ENCODE measurements at places on chromosomes 6 and 20.

DNA sequence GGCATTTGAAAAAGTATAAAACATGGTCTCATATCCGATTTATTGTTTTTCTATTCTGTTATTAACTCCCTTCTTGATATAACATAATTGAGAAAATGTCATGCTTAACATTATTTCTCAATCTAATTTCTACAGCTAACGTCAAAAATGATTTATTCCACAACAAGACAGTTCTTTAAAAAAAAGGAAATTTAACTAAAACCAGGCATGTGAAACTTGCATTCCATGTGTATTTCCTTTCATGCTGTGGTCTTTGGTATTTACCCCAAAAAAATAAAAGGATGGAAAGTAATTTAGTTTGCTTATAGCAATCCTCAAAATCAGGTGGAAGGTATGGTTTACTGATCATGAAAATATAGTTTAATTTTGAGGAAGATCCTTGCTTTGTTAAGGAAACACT is 142.8 kb downstream of the COL21A1 start:
- no peak for DNase-seq

DNA sequence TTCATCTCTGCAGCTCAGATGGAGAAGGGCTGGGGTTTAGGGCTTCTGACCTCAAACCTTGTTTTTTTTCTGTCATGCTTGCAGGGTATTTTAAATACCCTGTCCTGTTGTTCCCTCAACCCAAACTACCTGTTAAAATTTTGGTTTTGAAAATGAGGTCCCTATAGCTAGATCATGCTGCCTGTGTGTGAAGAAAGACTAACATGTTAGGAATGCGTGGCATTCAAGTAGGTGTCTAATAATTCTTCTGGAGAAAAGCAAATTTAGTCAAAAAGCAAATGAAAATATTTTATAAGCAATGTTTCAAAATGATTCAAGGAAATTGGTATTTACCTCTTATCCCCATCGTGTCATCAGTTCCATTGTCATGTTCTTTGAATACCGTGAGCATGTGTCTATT is 77.2 kb upstream of the C20orf144 start:
- peak; percentile 30 for DNase-seq

GRCh38 chr20:50930139-50930975 is 880 bp downstream of the ADNP start:
- DNase-seq = peak; percentile 51

- no peak for DNase-seq
These were observed 8.9 kb downstream of the FITM2 start for GRCh38 chr20:44302026-44302669.

GRCh38 chr6:105181981-105182515 is 2.2 kb upstream of the POPDC3 start:
- DNase-seq = no peak

GRCh38 chr6:113779656-113780055 is 77.5 kb upstream of the MARCKS start:
- no peak for DNase-seq

DNA sequence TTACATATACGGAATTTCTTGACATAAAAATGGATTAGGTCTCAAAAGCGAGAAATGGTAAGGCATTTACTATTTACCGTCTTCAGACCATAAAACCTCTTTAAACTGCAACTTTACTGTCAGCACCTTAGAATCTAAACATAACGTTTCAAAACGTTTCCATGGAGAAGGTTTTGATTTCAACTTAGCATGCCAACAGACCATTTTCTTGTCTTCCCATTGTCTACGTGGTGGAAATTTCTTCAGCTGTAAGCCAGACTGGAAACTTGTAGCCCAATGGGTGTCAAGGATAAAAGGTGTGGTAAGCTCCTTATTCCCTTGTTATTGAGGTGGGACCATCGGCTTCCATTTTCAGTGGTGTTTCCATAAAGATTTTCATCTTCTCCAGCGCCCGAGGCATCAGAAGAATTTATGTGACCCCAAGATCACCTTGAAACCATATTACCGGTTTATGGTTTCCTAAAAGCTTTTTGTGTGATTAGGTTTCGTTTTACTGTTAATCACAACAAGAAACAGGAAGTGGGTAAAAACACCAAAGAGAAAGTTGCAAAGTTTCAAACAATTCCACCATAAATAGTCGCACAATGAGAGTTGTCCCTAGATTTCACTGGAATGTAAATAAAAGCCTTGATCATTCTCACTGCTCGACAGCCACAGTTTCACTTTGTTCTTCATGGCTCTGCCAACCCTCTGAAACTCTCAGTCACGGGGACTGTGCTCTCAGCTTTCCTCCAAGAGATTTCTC is 63.0 kb upstream of the CD2AP start:
- peak; percentile 42 for DNase-seq

DNA sequence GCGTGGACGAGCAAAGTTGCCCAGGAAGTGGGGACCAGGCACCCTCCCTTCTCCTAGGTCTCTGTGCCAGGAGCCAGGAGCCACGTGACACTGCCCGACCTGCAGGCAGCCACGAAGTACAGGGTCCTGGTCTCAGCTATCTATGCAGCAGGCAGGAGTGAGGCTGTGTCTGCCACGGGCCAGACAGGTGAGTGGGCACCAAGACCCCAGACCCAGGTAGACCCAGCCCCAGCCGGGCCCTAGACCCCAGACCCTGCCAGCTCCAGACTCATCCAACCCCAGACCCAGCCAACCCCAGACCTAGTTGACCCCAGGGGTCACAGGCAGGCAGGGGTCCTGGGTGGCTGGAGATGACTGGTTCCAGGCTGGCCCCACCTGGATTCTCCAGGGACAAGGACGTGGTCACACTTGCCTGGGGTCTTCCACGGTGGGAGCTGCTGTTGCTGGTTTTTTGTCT is 21.1 kb downstream of the COL20A1 start:
- DNase-seq = no peak

DNA sequence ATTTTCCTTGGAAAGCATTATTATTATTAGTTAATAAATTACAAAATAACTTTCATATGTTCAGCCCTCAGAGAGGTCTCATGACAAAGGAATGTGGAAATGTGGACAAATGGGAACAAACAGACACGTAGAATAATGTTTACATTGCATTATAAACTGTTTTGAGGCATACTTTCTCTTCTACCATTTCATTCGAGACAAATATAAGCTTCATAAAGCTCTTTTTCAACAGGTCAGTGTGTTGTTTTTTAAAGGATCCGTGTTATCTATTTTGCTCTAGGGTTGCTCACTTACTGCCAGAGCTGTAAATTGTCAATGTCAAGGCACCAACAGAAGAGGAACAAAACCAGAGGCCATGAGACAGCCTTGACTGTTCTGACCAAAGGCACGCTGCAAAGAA is 256.8 kb downstream of the PHACTR1 start:
- no peak for DNase-seq

- no peak for DNase-seq
These were observed 8.0 kb downstream of the RNF217 start for GRCh38 chr6:124970243-124970642.

- no peak for DNase-seq
These were observed 14.9 kb downstream of the SRPK1 start for GRCh38 chr6:35905841-35906498.

DNA sequence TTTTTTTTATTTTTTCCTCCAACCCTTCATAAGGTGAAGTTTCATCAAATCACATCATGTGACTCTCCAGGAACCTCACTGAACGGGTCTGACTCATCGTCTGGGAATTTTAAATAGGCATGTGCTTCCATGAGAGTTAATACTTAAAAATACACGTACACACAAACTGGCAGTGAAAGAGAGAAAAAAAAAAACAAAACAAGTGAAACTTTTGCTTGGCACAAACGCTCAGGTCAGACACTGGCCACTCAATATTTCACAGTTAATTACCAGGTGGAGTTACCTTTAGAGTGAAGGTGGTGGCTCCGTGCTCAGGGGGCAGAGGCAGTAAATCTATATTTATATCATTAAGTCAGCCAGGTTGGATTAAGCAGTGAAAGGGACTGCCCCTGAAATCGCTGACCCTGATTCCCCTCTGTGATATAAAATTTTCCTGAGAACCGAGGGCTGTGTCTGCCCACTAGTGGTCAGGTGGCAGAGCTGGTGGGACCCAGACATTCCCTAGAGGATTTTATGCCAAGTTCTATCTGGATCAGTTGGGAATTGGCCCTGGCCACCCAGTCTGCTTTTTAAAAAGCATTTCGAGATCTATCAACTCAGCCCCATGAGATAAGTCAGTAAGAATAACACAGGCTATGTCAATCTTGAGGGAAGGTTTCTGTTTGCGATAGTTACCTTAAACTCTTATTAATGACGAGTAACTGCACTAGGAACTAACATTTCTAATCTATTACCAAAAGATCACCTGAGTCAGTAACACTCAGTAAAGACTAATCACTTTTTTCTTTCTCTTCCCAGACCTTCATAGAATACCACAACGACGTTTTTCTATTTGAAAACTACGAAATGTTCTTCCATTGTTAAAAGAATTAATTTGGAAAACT is 259.1 kb downstream of the HDGFL1 start:
- peak; percentile 98 for DNase-seq

DNA sequence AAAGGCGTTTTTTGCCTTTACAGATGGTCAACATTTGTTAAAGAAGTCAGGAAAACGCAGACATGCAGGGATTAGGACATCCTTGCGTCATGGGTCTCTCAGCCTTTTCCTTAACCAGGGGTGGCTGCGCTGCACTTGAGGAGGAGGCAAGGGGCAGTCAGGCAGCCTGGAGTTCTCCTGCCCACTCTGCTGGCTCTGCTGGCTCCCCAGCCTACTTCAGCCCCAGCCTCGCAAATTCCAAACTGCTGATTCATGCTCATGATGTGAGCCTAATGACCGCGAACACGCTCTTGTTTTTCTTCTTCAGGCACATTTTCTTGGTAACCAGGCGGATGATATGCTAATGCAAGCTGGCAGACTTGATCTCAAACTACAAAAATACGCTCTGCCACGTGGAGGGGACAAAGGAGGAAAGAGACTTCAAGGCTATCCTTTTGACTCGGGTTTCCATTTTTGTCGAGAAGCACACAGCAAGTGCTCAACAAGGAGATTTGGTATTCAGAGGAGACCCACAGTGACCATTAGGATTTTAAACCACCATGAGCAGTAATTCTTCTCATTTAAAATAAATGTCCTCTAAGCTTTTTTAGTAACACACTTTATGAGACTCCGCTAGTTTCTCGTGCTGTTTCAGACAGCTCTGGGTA is 290.3 kb upstream of the STXBP5 start:
- peak; percentile 99 for DNase-seq

GRCh38 chr6:7770601-7771000 is 44.7 kb downstream of the BMP6 start:
- peak; percentile 39 for DNase-seq

DNA sequence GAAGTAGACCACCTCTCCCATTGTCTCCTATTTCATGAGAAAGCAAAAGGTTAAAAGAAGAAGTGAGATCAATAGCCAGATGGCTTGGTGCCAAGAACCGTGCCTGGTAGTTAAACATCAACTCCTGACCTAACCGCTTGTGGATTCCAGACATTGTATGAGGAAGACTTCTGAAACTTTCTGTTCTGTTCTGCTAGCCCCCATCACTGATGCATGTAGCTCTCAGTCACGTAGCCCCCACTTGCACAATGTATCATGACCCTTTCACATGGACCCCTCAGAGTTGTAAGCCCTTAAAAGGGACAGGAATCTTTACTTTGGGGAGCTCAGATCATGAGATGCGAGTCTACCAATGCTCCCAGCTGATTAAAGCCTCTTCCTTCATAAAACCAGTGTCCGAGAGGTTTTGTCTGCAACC is 301.2 kb downstream of the RNGTT start:
- DNase-seq = no peak

- no peak for DNase-seq
These were observed 78.3 kb downstream of the KIF6 start for GRCh38 chr6:39646751-39647420.

DNA sequence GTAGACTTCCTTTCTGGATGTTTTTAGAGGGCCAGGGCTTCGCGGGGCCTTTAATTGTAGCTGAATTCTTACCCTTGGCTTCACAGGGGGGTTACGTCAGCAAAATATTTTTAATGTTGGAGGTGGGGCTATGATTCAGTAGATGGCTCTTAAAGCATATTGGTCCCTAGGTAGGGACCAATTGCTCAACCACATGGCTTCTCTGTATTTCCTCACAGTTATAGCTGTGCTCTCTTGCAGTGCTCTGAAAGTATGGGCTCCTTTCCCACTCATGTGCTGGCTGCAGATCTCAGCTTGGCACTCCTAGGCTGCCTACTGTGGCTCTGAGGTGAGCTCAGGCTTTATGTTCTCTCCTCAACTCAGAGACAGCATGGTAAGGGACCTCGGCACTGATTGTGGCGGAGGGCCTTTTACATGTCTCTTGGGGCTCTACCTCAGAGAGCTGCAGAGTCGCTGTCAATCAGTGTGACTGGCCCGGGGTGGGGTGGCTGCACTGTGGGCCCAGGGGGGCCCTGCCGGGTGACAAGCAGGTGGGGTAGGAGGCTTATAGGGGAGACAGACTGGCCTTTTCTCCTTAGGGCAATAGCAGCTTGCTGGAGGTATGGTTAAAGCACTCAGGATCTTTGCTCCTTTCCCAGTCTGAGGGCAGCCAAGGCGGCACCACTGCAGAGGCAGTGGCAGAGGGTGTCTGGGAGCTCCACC is 318.0 kb downstream of the DOK5 start:
- DNase-seq = no peak

- DNase-seq = peak; percentile 10
These were observed 100.7 kb upstream of the HMGN3 start for GRCh38 chr6:79335133-79335674.

- DNase-seq = peak; percentile 89
These were observed 35.7 kb downstream of the TXLNB start for GRCh38 chr6:139256087-139256486.

DNA sequence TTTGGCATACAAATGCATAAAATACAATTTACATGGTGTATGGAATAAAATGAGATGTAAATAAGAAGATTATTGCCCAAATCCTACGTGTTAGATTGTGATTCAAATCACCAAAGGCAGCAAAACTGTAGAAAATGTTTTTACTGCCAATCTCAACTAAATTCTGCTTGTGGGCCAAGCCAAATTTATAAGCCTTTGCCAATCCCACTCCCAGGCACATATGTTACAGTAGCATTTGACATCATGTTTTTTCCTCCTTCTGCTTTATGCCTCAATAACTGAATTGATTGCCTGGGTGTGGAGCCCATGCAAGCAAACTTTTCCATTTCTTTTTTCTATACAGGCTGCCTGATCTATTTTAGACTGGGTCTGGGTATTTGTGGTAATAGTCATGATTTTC is 36.3 kb upstream of the LRRC1 start:
- no peak for DNase-seq

- no peak for DNase-seq
These were observed 163.0 kb downstream of the HDGFL1 start for GRCh38 chr6:22732176-22732970.

DNA sequence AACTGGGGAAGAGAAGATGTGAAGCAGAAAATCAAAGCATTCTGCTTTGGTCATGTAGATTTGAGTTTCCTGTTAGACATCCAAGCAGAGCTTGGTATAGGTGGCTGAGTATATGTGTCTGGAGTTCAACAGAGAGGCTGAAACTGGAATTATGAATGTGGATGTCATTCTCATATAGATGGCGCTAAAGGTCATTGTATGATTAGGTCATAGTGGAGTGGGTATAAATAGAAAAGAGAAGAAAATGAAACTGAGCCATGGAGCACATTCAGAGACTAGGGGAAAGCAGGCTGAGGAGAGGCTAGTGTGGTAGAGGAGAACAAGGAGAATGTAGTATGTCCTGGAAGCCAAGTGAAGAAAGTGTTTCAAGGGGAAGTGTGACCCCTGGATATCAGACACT is 295.6 kb upstream of the PLN start:
- no peak for DNase-seq

Data from astrocyte of the hippocampus (primary cell).